ENCODE measurements at places on chromosomes 12 and 14. TPM values are rescaled to one million over a fixed set of nuclear protein-coding genes. Genes with fewer than 3 reads are reported as not detected.

The CNTN1 gene
- 64.6 TPM for total RNA-seq

The GSC gene
- 0.44 TPM for total RNA-seq

The CPSF6 gene
- 62.9 TPM for total RNA-seq

The C3AR1 gene
- not detected for total RNA-seq

The PPP2R5C gene
- 68.6 TPM for total RNA-seq

The LGR5 gene
- total RNA-seq, result not detected

The TSPAN19 gene
- not detected for total RNA-seq

The IFNG-AS1 gene
- not detected for total RNA-seq

The KRT79 gene
- not detected for total RNA-seq

The SLC15A4 gene
- 21.2 TPM for total RNA-seq

The MYBPC1 gene
- total RNA-seq, result not detected

The KRT82 gene
- not detected for total RNA-seq

The KIF5A gene
- 0.24 TPM for total RNA-seq

The LALBA gene
- total RNA-seq, result not detected

The WASHC3 gene
- 33.0 TPM for total RNA-seq
